ENCODE measurements at places on chromosomes 6 and 20.

GRCh38 chr6:66896415-66896814, 1189.4 kb upstream of the EYS start:
- ATAC-seq: no peak

GRCh38 chr20:50891138-50891537, 40.1 kb downstream of the ADNP start:
- ATAC-seq: no peak

- ATAC-seq: no peak
These were observed 10.8 kb downstream of the KLHL31 start for GRCh38 chr6:53654745-53655240.

DNA sequence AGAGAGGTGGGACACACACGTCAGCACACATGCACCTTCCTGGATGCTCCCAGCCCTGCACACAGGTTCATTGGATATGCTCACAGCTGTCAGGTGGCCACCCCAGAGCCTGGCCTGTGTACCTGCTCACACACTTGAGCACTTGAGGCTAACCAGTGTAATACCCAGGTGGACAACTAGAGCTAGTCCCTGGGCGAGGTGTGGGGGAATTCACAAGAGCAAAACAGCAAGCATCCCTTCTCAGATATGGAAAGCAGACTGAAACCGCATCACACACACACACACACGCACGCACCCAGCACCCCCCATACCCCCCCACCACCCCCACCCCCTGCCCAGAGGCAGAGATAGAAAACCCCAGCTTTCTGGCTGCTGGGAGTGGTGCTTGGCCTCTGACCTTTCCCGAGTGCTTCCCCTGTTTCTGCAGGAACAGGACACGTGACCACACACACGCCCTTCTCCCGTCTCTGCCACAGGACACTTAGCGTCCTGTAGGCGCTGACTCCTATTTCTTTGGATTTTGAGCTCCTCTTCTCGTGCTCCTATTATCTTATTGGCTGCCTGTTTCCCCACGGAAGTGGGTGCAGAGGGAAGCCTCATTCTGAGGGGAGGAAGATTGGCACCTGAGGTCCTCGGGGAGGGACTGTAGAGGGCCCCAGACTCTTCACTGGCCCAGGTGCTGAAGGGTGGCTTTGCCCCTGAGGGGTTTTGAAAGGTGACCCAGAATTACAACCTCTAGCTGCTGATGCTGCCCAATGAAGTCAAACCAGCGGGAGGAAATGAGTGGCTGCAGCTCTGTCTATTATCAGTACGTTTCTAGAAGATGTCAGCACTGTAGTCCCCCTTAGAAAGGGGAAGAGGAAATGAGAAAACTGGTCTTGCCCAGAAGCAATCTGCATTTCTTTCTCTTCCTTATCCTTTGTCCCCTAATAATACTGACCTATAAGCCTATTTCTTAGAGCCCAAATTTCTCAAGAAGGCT, 65.8 kb downstream of the SYTL3 start:
- ATAC-seq: no peak

DNA sequence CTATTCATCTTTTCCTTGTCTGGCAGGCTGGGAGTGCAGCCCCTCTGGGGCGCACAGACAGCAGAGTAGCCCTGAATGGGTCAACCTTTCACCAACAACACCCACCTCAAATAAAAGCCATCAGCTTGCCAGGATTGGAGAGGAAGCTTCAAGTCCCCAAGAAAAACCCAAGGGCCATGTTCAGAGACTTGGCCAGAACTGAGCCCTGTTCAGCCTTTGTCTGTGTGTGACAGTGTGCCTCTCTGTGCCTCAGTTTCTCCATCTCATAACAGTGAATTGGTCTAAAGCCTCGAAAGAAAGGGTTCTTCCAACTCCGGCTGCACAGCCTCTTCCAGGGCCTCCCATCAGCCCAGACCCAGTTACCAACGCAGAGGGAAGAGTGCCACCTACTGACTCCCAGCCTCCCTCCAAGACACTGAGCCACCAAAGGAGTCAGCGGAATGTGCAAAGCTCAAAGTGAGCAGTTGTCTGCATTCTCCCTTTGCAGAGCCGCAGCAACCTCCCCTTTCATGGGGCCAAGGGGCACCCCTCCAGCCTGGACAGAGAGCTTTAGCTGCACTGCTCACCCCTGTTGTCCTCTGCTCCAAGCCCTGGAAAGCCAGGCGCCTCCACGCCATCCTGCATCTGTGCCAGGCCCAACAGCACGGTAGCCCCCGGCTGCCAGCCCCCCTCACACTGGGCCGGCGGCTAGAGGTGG, 82.7 kb upstream of the TOP1 start:
- no peak for ATAC-seq

DNA sequence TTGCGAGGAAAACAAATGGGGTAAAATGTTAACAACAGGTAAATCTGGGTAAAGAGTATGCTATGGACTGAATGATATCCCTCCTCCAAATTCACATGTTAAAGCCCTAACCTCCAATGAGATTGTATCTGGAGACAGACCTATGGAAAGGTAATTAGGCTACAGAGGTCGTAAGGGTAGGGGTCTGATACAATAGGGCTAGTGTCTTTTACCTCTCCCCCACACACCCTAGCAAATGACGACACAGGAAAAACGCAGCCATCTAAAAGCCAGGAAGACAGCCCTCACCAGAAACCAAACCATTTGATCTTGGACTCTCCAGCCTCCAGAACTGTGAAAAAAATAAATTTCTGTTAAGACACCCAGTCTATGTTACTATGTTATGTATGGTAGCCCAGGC, 20.6 kb upstream of the FBXO9 start:
- no peak for ATAC-seq

- ATAC-seq: no peak
These were observed 877.3 kb upstream of the MAP3K7 start for GRCh38 chr6:91464201-91464600.

GRCh38 chr20:10784554-10785183, 110.9 kb upstream of the JAG1 start:
- no peak for ATAC-seq

- no peak for ATAC-seq
These were observed 40.5 kb downstream of the ADGRB3 start for GRCh38 chr6:68675548-68675947.

- ATAC-seq: no peak
These were observed 2.6 kb upstream of the MRGBP start for GRCh38 chr20:62793757-62794006.

DNA sequence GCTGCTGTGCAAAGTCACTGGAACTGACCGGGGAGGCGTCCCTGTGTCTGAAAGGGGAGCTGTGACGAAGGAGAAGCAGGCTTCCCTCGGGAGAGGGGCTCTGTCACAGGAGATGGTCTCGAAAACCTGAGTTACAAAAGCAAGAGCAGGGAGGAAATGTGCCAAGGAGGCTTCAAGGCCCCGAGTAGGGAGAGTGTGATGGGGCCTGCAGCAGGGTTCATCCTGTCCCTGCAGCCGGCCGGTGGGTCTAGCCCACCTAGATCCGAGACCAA, 16.7 kb downstream of the DYNLT1 start:
- no peak for ATAC-seq

DNA sequence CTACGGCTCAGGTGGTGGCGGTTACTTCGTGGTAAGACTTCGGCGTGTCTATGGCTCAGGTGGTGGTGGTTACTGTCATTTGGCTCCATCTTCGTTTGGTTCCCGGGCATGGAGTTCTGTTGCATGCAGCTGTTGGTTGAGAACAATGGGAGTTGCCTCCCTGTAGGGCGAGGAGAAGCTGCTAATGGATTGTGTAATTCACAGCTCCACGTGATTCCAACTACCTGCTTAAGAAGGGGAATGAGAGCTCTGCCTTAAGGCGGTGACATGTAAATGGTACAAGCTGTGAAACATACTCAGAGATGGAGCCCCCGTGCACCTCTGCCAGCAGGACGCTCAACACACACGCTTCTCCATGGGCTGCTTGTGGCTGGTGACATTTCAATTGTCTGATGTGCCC, 12.4 kb upstream of the DACT2 start:
- ATAC-seq: no peak

- ATAC-seq: no peak
These were observed 79.9 kb downstream of the ZNF217 start for GRCh38 chr20:53513489-53514298.

DNA sequence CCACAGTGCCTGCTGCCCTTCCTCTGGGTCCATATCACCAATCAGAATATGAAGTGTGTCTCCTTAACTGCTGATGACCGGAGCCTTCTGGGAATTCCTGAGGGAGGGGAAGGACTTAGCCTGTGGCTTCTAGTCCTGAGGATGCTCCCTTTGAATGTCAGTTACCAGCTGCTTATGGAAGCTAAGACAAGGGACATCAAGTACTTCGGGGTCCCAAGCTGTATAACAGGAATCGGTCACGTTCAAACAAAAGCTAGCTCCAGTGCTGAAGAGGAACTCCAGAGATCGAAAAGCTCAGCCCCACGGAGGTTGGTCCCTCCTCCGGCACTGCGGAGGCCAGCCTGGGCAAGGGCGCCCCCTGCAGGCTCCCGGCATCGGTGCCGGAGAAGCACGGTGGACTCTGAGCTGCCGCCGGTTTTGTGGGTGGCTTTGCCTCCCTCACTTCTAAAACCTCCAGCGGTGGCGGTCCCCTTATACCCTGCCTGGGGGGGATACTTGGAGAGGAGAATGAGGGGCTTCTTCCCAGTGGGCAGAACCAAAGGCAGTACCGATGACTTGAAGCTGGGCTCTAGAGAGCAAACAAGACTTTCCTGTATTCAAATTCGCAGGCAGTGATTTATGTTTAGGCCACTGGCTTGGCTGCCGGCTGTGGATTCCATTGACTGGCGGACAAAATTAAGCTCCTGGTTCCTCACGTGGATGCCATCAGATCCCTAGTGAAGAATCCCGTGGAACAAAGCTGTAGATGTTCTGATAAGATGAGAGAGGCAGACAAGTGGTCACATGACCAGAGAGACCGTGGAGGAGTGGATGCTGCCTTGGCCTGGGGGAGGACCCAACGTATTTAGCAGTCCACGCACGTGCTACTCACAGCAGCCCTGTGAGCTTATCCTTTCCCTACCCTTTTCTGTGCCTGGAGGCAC, 16.2 kb upstream of the UBR2 start:
- peak; percentile 98 for ATAC-seq

DNA sequence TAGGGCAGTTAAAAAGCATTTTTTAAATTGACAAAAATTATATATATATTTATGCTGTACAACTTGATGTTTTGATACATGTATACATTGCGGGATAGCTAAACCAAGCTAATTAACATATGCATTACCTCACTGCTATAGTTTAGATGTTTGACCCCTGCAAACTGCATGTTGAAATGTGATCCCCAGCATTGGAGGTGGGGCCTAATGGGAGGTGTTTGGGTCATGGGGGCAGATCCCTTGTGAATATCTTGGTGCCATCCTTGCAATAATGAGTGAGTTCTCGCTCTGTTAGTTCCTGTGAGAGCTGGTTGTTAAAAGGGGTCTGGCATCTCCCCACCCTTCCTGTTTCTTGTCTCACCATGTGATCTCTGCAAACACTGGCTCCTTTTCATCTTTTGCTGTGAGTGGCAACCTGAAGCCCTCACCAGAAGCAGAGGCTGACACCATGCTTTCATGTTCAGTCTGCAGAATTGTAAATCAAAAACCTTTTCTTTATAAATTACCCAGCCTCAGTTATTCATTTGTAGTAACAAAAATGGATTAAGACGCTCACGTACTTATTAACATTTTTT, 111.8 kb downstream of the MCHR2 start:
- no peak for ATAC-seq

- no peak for ATAC-seq
These were observed 195.4 kb downstream of the TBX18 start for GRCh38 chr6:84568971-84569370.

All from activated T-helper 17 cell treated with anti-CD3 and anti-CD28 coated beads, Interleukin-2, amount 50 U/mL, for 72 hours (primary cell).